ENCODE measurements at places on chromosomes 7 and 10.

GRCh38 chr10:93149761-93150160 is 76.1 kb downstream of the CYP26A1 start:
- no peak for DNase-seq

DNA sequence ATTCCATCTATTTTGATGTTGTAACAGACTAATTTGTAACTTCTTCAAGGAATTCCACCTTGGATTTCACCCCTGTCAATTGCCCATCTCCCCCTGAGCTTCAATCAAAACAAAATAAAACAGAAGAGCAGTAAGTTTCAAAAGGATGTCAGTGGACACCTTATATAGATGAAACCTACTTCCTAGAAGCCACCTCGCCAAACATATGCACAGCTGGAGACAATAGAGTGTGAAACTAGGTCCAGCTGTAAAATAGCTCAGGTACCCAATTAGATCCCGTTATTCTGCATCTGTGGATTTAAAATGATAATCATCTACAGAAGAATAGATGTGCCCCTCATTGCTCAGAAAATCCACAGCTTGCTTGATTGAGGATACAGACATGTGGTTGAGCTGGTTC is 598.6 kb downstream of the SH2D4B start:
- no peak for DNase-seq

- DNase-seq, result no peak
These were observed 97.3 kb upstream of the KCNIP2 start for GRCh38 chr10:101940916-101941315.

DNA sequence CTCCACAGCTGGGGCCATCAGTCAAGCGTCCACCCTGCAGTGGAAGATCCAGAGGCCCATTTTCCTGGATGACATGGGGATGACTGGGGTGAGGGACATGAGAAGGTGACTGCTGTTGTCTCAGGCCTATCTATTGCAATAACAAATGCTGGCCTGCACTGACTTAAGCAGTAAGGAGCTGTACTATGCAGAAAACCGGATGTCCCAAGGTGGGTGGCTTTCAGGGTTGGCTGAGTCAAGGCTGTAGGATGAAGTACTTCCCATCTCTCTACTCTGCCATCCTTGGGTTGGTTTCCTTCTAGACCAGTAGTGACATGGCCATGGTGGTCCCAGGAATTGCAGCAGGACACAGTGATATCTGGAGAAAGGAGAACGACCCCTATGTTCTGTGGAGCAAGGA is 48.1 kb downstream of the NEURL1 start:
- DNase-seq, result peak; percentile 3

GRCh38 chr7:36639826-36640225 is 84.5 kb downstream of the AOAH start:
- no peak for DNase-seq

DNA sequence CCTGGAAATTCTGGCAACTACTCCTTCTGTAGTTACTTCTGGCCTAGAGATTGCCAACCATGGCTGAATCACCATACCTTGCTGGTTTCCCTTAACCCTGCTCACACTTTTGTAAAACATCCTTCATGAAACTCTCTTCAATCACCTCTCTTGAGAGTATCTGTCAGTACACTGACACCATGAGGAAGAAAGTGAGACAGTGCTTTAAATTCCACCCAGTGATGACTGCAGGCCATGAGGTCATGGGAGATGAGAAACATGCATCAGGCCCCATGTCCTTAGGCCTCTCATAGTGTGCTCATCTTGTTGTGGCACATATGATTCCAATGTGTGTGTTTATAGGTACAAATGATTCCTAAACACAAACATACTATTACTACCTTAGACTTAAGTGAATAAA is 24.6 kb upstream of the NAMPT start:
- no peak for DNase-seq

DNA sequence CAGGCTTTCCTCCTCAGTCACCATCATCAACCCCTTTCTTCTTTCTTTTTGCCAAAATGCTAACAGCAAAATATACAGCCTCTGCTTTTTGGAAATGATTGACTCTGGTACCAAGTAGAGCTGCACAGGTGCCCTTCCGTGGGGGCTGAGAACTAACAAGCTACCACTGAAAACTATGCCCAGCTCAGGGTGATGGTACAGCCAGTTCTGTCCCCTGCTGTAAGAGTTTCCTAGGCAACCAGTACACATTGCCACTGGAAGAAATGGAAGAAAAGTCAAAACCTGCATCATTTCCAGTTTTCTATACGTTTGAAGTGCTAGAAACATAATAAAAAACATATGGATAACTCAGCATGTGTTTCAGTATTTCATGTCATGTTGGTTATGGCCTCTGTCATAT is 297.5 kb downstream of the PRKG1 start:
- no peak for DNase-seq

DNA sequence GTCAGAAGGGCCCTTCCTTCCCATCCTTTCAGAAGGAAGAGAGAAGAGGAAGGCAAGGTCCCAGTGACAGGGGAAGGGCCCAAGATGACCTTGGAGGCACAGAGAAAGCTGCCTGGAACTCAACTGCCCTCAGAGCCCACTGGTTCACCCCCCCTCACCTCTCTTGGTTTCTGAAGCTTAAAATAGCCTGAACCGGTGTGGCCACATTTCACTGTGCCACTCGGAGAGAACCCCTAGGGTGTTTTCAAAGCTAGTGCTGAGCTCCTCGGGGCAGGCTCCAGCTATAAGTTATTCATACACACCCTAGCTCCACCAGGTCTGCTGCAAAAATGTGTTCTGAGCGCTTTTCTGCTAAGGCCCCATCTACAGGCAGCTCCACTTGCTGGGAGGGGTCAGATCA is 60.9 kb upstream of the ADRB1 start:
- DNase-seq, result no peak

DNA sequence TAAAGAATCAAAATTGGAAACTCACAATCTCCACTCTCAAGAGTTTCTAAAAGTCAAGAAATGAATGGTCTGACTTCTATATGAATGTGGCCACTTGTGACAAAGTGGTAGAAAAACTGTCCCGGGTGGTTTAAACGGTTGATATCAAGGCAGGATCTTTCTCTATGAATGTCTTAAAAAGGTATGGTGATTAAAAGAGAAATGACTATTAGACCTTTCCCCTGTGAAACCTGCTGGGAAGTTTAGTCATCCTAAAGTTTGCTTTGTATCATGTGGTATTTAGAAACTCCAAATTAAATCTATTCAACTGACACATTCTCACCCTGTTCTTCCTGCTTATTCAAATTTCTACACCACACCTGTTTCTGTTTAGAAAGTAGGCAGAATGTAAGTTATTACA is 492.5 kb downstream of the XPNPEP1 start:
- no peak for DNase-seq

GRCh38 chr7:23012908-23013714 is 819 bp downstream of the HYCC1 start:
- DNase-seq, result peak; percentile 26

DNA sequence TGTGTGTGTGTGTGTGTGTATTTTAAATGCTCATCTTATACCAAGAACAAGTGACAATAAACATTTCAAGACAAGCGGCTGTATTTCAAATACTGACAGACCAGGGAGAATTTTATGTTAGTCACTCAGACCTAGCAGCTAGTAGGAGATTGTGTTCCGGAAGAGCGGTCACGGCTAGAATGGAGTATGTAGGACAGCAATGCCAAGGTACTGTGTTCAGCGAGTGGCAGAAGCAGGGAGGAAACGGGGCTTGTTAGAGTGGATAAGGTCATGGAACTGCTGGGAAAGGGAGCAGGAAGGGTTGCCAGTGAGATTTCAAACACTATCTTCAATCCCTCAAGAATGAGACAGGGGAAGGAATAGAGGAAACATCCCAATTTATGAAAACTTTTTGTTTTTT is 260.5 kb upstream of the PITRM1 start:
- no peak for DNase-seq

GRCh38 chr7:157630301-157630853 is 293.6 kb downstream of the DNAJB6 start:
- DNase-seq, result no peak

- DNase-seq, result no peak
These were observed 35.0 kb downstream of the RAMP3 start for GRCh38 chr7:45192621-45193041.

GRCh38 chr10:30415593-30415992 is 18.4 kb upstream of the MAP3K8 start:
- no peak for DNase-seq

GRCh38 chr10:61456095-61456789 is 3.1 kb upstream of the TMEM26 start:
- no peak for DNase-seq

DNA sequence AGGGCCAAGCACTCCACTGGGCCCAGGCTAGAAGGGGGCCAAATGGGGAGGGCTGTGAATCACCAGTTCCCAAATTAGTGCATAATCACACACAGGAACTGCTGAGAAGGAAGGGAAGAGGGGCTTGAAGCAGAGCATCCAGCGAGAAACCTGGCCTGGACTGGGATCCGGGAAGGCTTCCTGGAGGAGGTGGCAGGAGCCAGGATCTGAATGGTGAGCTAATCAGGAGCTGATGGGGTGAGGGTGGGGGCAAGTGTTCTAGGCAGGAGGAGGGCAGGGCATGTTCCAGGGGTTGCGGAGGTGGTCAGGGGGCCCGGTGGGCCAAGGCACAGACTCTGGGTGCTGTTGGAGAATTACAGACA is 12.6 kb downstream of the PWWP2B start:
- no peak for DNase-seq

- DNase-seq, result no peak
These were observed 37.1 kb upstream of the SRI start for GRCh38 chr7:88256906-88257305.

- no peak for DNase-seq
These were observed 123.3 kb downstream of the CDH23 start for GRCh38 chr10:71520042-71520441.

- peak; percentile 53 for DNase-seq
These were observed 14.4 kb downstream of the TAS2R41 start for GRCh38 chr7:143492043-143492471.

DNA sequence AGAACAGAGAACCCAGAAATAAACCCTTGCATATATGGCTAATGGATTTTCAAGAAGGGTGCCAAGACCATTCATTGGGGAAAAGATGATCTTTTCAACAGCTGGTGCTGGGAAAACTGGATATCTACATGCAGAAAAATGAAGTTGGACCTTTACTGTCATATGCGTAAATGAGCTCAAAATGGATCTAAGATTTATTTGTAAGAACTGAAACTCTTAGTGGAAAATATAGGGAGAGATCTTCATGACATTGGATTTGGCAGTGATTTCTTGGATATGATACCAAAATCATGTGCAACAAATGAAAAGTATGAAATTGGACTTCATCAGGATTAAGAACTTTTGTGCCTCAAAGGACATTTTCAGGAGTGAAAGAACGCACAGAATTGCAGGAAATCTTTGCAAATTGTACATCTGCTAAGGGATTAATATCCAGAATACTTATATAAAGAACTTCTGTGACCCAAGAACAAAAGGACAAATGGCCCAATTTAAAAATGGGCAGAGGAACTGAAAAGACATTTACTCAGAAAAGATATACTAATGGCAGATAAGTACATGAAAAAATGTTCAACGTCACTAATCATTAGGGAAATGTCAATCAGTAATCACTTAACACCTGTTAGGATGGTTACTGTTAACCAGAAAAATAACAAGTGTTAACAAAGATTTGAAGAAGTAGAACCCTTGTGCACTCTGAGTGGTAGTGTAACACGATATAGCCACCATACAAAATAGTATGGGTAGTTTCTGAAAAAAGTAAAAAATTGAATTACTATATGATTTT is 6.1 kb downstream of the DBF4 start:
- DNase-seq, result no peak

- no peak for DNase-seq
These were observed 795 bp downstream of the PRF1 start for GRCh38 chr10:70601746-70602145.

DNA sequence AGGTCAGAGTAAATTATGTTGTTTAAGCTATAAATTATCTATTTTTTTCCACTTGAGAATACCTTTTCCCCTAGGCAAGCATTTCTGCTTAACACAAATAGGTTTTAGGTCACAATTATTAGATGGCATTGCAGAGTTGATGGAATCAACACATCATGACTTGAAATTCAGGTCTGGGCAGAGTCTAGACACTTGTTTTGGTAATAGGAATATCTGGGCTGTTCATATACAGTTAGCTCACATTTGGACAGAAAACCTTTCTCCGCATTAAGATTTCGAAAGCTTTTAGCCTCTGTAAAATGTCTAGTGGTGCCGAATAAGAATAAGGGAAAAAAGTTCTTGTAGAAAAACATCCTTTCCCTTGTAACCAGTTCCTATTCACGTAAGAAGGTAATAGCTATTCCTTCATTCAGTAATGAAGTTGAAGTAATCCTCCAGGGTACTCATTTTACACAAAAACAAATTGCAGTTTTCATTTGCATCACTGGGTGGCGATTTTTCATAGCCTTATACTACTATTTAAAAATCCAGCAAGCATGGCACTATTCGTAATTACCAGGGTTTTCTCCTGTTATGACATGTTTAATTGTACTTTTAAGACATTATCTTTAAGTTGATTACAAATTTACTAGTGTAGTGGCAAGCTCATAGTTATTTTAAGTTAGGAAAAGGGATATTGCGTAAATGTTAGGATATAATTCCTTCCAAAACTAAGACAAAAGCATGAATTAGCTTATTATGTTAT is 37.0 kb downstream of the RPA3 start:
- peak; percentile 14 for DNase-seq

GRCh38 chr10:12638103-12638502 is 288.8 kb downstream of the CAMK1D start:
- no peak for DNase-seq

DNA sequence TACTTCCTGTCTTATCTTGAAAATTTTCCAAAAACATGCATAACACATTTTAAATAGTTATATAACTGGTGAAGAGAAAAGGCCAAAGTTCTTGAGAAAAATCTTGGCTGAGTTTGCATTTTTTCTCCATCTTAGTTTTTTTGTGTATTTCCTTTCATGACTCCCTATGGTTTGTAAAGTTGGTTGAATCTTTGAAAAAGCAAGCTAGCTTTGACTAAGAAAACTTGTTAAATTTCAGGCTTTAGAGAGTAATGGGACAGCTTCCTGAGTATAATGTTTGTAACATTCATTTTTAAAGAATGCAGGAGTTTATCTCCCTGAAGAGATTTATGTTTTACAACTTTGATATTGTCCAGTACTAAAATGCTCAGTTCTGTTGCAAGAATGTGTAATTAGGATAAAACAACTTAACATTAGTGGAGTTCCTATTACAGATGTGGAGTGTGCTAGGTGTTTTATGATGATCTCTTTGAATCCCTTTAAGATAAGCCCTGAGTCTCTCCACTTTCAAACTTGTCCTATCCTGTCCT is 11.1 kb upstream of the HERPUD2 start:
- DNase-seq, result no peak

All from AG08396 (cell line).